ENCODE measurements at places on chromosomes 16 and 17. TPM values are rescaled to one million over a fixed set of nuclear protein-coding genes. Genes with fewer than 3 reads are reported as not detected.
A peak's percentile ranks its signal among the peaks of the same experiment; 100 is the strongest.

Gene NHLRC4
- 0.13 TPM for total RNA-seq

Gene CENPX
- 43.9 TPM for total RNA-seq

Gene TM4SF5
- total RNA-seq = not detected

Gene SSTR5
- total RNA-seq = not detected

Gene GUCY2D
- total RNA-seq = 0.22 TPM

Gene ABI3
- total RNA-seq = not detected

Gene CCL8
- not detected for total RNA-seq

Gene CACNG4
- not detected for total RNA-seq

Gene TRPV3
- 0.89 TPM for total RNA-seq

Gene FOXJ1
- not detected for total RNA-seq

Gene KRTAP2-1
- total RNA-seq = not detected

Gene PIPOX
- not detected for total RNA-seq

Gene SUMO2
- total RNA-seq = 86.5 TPM

- no peak for DNase-seq
These were observed 10.6 kb downstream of the CA10 start for GRCh38 chr17:52147872-52148271.

- peak; percentile 66 for DNase-seq
These were observed 2.8 kb downstream of the XYLT2 start for GRCh38 chr17:50348522-50349242.

- no peak for DNase-seq
These were observed 11.0 kb downstream of the KRT33A start for GRCh38 chr17:41339571-41340172.

DNA sequence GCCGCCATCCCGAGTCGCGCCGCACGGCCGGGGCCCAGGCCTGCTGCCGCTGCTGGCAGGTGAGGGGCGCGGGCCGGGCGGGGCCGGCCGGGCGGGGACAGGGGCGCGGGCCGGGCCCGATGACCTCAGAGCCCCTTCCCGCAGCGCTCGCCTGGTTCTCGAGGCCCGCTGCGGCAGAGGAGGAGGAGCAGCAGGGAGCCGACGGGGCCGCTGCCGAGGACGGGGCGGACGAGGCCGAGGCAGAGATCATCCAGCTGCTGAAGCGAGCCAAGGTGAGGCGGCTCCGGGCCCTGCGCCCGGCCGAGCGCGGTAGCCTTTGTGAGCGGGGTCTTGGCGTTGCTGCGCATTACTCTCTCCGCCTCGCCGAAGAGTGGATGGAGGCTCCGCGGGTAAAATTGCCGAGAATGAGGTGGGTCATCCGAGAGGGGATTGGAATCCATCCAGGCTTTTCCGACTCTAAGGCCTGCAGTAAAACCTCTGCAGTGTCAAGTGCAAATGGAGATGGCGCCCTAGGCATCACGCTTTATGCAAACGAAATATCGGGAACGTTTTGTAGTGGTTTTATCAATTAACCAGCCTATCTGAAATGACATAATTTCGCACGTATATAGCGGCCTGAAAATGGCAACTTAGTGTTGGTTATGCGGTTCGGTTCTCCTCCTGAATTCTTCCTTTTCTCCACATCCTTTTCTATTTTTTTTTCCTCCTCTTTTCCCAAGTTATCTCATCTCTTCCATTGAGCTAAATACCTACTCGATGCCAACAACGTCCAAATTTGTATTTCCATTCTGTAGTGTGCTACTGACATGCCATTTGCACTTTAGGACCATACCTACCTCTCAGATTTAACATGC lies 577 bp downstream of the TTC19 start:
- peak; percentile 73 for DNase-seq

DNA sequence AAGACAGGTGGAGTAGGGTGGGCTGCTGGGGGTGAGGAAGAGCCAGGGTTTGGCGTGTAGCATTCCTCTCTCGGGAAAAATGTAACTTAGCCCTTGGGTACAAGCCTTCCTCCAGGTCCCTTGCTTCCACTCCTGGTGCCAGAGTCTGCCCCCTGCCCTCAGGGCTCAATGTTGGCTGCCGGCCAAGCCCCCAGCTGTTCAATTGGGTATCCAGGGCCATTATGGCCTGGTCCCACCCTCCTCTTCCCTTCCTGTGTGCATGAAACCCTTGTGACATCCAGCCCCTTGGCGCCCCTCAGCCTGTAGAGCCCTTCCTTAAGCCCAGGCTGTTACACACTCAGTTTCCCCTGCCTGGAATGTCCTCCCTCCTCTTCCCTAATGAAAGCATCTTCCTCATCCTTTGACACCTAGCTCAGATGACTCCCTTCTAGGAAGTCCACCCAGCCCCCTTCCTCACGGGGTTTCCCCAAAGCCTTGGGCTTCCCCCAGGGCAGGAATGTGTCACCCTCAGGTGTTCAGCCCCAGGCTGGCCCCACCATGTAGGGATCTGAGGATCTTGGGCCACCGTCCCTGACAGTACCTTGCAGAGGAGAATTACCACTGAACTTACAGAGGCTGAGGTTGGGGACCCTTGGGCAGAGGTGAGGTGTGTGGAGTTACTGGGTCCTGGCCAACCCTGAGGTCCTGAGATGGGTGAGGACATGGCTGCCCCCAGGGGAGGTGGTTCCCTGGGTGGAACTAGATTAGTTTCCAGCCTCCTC lies 30.0 kb downstream of the B9D1 start:
- DNase-seq = no peak

GRCh38 chr17:6546069-6546718 lies 10.2 kb downstream of the PITPNM3 start:
- peak; percentile 69 for DNase-seq

- peak; percentile 64 for DNase-seq
These were observed 180.1 kb downstream of the SPECC1 start for GRCh38 chr17:20189302-20189701.

GRCh38 chr17:3043737-3044365 lies 19.6 kb downstream of the OR1D5 start:
- DNase-seq = no peak

GRCh38 chr17:55368706-55369105 lies 52.9 kb downstream of the MMD start:
- DNase-seq = no peak

DNA sequence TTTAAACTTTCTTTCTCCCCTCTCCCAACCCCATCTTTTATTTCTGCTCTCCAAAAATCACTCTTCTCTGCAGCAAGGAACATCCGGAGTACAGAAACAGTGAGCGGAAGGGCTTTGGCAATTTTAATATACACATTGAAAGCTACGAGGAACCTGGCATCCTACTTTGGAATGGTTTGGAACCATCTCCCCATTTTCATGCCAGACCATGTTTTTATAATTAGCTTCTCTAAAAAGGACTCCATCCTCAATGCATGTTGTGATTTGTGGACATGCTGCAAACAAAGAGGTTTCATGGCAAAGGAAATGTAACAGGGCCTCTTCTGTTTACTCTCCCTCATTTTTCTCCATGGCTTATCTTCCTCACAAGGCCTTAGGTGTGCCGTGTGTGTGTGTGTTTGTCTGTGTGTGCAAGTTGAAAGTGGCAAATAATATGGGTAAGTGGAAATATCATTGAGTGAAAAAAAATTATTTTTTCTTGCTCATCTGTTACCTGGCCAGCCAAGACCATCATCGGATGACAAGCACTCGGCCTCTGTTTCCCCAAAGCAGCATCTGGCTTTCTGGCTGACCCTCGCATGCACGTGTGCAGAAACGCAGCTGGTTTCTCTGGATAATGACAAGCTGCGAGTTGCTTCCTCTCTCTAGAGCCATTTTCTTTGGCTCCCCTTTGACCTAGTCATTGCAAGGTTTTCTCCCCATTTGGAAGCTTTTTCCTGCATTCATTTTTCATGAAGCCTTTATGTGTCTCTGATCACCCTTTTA lies 585.0 kb downstream of the TMEM114 start:
- no peak for DNase-seq

GRCh38 chr16:29852654-29853053 lies 10.4 kb downstream of the CDIPT start:
- peak; percentile 87 for DNase-seq

GRCh38 chr17:43713494-43714162 lies 45.0 kb downstream of the SOST start:
- peak; percentile 71 for DNase-seq

- peak; percentile 83 for DNase-seq
These were observed 3.9 kb downstream of the ABCC3 start for GRCh38 chr17:50638606-50638965.

- DNase-seq = no peak
These were observed 232.3 kb downstream of the KATNIP start for GRCh38 chr16:27781981-27782880.
